Left lung (tissue), 14 donors: ENCODE measurements at places on chromosomes 1 and 21.

GRCh38 chr1:156436141-156437036 lies 64.2 kb downstream of the MEF2D start:
- no peak for DNase-seq

DNA sequence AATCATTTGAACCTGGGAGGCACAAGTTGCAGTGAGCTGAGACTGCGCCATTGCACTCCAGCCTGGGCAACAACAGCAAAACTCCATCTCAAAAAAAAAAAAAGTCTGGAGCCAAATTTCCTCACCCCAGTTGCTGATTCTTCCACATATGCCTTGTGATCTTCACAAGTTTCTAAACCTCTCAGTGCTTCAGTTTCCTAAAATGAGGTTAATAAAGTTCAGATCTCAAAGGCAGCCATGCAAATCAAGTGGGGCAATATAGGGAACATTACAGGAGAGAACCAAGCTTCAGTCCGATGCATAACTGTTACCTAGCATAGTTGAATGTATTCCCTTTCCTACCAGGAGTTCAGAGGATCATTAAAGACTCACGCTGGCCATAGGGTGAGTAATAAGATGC lies 4.8 kb downstream of the ITLN1 start:
- no peak for DNase-seq

- no peak for DNase-seq
Observed at GRCh38 chr1:193234530-193234929, 48.1 kb upstream of the B3GALT2 start.

DNA sequence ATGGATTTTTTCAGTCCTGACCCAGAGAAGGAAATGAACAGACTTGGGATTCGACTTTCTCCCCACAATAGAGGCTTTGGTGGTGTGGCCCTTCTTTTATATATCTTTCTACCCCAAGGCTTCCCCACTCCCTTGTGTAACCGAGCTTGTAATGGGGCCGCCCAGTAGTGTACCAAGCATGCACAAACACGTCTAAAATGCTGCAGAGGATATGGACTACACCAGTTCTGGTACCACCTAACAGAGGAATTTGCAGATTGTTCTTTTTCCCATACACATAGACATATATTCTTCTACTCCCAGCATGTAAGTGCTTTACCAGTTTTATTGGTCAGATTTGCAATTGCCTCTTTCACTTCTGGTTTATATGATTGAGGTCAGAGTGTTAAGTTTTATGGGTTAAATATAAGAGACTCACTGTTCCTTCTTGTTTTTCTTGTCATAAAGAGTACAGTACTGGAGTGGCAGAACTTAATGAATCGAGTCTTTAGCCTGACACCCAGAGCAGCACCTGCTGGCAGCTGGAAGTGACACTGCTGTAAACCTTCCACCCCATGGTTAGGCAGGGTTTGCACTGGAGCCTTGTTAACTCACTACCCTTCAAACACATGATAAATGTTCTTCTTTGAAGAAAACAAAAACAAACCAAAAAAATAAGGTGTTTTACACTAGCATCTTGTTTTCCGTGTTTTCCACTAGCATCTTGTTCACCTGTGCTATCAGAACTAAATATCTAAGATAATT lies 198.6 kb downstream of the PTPRC start:
- DNase-seq, result no peak

GRCh38 chr1:182569939-182570610 lies 19.0 kb downstream of the RNASEL start:
- DNase-seq, result no peak

DNA sequence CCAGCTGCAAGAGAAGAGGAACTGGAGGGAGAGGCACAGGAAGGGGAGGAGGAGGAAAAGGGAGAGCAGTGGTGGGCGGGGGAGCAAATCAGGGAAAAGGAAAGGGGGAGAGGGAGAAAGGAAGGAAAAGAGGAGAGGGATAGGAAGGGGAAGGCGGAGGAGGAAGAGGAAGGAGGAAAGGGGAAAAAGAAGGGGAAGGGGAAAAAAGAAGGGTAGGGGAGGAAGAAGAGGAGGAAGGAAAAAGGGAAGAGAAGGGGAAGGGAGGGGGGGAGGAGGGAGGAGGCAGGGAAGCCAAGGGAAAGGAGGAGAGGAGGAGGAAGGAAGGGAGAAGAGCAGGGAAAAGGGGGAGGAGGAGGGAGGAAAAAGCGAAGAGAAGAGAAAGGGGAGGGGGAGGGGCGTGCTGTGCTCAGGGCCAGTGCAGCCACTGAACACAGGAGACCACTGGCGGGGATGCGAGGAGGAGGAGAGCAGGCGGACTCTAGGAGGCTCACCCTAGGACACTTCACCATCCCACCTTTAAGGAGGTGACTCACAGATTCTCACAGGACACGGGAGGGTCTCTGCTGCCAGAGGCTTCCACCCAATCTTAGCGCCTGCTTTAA lies 33.1 kb downstream of the PGBD5 start:
- no peak for DNase-seq

GRCh38 chr21:29196670-29197191 lies 66.3 kb downstream of the MAP3K7CL start:
- no peak for DNase-seq

- DNase-seq, result no peak
Observed at GRCh38 chr21:34795175-34795547, 126.4 kb downstream of the CLIC6 start.

- DNase-seq, result no peak
Observed at GRCh38 chr1:41423511-41424191, 60.8 kb downstream of the EDN2 start.

DNA sequence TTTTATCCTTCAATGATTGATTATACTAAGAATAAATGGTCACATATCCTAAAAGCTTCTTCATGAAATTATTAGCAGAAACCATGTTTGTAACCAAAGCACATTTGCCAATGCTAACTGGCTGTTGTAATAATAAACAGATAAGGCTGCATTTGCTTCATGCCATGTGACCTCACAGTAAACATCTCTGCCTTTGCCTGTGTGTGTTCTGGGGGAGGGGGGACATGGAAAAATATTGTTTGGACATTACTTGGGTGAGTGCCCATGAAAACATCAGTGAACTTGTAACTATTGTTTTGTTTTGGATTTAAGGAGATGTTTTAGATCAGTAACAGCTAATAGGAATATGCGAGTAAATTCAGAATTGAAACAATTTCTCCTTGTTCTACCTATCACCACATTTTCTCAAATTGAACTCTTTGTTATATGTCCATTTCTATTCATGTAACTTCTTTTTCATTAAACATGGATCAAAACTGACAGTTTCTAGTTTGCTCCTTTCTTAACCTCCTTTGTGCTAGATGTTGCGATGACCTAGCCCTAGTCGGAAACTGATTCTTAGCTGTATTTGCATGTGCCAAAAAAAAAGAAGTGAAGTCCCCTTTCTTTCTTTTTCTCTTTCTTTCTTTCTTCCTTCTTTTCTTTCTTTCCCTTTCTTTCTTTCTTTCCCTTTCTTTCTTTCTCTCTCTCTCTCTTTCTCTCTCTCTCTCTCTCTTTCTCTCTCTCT lies 45.1 kb downstream of the MAP3K7CL start:
- DNase-seq, result peak; percentile 94
